HEK293T (cell line): ENCODE measurements at places on chromosomes 4 and X.

DNA sequence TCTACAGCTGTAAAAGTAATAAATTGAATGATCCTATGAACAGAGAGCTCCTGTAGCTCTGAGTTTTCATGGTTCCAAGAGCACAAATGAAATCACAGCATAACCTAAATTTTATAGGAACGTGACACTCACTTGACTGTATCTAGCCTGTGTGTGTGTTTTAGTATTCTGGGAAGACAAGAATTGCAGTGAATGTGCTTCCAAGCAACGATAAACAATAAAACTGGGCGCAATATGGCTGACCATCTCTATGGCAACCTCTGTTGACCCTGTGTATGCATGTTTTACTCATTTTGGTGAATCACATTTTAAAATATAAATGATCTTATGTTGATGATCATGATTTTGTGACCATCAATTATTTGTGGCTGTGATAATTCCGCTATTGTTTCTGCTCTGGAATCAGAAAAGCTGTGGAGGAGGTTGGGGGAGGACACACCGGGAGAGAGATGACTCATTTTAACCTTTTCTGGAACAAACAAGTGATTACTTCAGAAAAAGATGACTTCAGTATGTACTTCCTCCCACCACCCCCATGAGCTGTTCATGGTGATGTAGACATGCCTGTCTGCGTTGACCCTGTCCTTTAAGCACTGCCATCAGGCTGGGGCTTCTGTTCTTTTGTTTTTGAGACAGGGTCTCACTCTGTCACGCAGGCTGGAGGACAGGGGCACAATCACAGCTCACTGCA lies 31.8 kb downstream of the USP11 start:
- no peak for DNase-seq

DNA sequence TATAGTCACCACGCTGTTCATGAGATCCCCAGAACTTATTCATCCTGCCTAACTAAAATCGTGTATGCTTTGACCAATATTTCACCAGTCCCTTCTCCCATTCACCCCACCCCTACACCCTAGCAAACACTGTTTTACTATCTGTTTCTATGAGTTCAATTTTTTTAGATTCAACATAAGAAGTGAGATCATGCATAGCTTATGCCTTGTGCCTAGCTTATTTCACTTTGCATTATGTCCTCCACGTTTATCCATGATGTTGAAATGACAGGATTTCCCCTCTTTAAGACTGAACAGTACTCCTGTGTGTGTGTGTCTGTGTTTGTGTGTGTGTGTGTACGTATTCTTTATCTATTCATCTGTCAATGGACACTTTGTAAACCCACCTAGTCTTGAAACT lies 16.8 kb downstream of the ANXA5 start:
- DNase-seq = no peak

DNA sequence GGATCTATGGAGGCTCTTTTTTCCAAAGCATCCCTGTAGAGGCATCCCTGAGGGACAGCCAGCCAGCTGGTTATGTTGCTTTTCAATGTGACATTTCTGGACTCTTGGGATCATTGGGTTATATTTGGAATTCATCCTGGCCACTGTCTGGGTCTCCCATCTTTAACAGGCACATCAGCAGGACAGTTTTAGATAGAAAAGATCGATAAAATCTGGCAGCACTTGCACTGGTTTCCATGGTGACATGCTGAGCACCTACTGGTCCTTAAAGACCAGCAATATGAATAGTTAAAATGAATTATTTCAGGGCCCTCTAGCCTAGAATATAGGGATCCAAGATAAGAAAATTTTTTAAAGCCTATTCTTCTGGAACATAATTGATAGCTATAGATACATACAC lies 151.6 kb downstream of the KDR start:
- DNase-seq = no peak

DNA sequence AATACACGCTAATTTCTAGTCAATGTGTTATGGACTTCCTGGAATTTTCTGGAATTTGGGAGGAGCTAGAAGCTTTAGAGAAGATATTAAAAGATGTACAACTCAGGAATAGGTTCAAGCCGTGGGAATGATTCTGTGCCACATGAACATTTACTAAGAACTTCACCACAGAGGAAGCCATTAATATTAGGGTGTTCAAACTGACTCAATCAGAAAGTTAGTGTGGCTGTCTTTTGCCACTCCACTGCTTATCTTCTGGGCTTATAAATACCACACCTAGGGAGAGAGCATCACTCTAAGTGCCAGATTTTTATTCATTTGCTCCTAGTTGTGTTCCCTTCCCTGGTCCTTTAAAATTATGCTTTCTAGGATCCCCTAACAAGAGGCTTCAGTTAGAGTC lies 409.8 kb downstream of the KCTD8 start:
- DNase-seq = no peak

- no peak for DNase-seq
Observed at GRCh38 chr4:6806924-6807626, 24.5 kb downstream of the KIAA0232 start.

- DNase-seq = no peak
Observed at GRCh38 chr4:72899214-72899613, 170.3 kb downstream of the COX18 start.
